ENCODE measurements at places on chromosomes 11 and 22. TPM values are rescaled to one million over a fixed set of nuclear protein-coding genes. Genes with fewer than 3 reads are reported as not detected.

LRRN4CL gene
- total RNA-seq: 0.12 TPM

MUC2 gene
- total RNA-seq: 0.11 TPM

CTSC gene
- total RNA-seq: 70.4 TPM

CYP2R1 gene
- total RNA-seq: 12.9 TPM

AASDHPPT gene
- total RNA-seq: 38.3 TPM

ARHGAP8 gene
- 0.96 TPM for total RNA-seq

NXPE2 gene
- not detected for total RNA-seq

PTPN5 gene
- not detected for total RNA-seq

ANO1 gene
- 2.7 TPM for total RNA-seq

OR5I1 gene
- not detected for total RNA-seq
